ENCODE measurements at places on chromosomes 2 and 18.
A peak's percentile ranks its signal among the peaks of the same experiment; 100 is the strongest.

- DNase-seq: peak; percentile 25
Measured at GRCh38 chr18:79200546-79201268, 131.5 kb downstream of the ATP9B start.

DNA sequence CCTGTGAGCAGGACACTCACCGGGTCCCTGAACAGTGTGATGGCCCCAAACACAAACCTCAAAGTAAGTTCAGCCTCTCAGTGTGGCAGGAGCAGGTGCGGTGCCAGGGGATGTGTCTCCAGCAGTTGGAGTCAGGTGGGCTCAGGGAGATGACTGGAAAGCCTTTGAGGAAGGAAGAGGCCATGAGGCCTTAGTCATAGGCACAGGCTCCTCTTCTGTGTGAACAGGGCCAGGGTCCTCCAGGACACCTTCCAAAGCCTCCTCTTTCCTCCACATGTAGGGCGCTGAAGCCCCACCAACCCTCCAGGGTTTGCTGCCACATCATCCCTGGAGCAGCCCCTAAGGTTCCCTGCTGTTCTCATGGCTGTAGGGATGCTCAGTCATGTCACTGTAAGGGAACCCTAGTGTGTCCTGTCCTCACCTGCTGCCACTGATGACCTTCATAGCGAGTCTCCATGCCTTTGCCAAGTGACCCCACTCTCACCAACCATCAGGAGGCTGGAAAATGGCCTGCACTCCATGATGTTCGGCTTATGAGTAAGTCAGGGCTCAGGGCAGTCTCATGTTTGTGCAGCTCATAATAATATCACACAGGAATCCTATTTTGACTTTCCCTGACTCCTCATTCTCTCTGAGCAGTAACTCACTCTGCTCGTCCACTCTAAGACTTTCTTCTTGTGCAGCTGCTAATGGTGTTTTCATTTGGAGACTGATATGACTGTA is 1152.9 kb downstream of the RPIA start:
- no peak for DNase-seq

GRCh38 chr18:24009651-24010333 is 4.8 kb upstream of the TTC39C start:
- DNase-seq: no peak

DNA sequence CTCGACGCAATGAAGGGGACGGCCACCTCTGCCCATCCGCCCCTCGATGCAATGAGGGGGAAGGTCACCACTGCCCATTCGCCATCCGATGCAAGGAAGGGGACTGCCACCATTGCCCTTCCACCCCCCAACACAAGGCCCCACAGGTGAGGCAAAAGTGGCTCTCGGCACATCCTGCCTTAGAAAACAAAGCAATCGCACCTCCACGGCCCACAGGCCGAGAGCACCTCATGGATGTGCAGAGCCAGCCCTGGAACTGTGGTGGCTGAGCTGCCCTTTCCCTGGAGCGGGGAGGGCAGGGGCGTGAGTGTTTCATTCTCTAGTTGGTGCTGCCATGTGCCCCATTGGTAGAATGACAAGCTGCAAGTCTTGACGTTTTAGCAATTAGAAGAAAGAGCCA is 320.6 kb upstream of the SALL3 start:
- DNase-seq: no peak

DNA sequence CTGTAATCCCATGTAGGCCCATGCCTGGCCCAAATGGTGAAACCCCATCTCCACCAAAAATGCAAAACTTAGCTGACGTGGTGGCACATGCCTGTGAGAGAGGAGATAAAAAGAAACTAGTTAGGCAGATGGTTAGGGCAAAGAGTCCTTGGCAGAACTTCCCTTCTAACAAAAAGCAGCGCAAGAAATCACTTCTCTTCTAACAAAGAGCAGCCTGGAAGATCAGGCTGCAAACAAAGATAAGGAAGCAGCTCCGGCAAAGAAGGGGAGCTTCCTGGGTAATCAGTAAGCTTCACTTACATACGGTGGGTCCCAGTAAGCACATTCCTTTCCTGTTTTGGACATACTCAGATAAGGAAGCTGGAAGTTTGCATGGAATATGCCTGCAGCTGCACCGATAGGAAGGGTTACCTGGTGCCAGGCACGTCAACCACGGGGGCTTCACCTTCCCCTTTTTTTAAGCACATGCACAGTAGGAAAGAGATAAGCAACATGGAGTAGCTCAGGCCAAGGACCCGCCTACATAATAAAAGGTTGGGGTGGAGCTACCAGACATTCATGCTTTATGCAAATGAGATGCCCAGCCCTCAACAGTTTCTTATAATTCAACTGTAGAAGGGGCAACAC is 61.0 kb upstream of the SLC25A52 start:
- no peak for DNase-seq

GRCh38 chr2:170813611-170814532 is 2.8 kb upstream of the GAD1 start:
- DNase-seq: no peak

GRCh38 chr2:100066246-100066645 is 76.1 kb downstream of the AFF3 start:
- no peak for DNase-seq

DNA sequence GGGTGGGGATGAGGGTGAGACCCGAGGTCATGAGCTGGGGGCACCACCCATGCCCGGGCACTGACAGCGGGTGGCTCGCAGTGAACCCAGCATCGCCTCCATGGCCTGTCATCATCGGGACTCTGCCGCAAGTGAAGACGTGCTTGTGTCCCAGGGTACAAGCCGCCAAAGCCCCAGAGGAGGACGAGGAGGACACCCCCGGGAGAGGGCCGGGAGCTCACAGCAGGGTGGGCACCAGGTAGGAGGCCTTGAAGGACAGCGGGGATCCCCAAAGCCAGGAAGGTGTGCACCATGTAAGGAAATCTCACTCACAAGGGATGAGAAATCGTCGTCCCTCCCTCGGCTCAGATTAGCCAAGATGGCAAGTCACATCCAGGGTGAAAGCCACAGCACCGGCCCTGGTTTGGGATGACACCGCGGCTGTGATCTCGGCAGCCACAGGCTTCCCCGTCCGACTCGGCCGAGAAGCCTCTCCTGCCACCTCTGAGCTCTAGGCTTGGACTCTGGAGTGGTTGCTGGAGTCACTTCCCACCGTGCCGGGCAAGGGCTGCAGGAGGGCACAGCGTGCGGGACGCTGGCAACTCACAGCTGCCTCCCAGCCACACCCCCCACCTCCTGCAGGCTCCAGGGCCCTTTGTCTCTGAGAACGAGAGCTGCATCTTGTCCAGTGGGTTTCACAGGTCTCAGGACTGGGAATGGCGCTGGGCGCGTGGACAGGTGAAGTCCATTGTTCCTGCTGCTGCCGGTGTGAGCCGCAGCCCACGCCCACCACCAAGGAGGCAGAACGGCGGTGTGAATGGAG is 81.6 kb upstream of the CTDP1 start:
- no peak for DNase-seq

- DNase-seq: no peak
Measured at GRCh38 chr2:201628545-201628944, 14.8 kb downstream of the TMEM237 start.

GRCh38 chr2:219199470-219200211 is 6.9 kb upstream of the ZFAND2B start:
- no peak for DNase-seq

DNA sequence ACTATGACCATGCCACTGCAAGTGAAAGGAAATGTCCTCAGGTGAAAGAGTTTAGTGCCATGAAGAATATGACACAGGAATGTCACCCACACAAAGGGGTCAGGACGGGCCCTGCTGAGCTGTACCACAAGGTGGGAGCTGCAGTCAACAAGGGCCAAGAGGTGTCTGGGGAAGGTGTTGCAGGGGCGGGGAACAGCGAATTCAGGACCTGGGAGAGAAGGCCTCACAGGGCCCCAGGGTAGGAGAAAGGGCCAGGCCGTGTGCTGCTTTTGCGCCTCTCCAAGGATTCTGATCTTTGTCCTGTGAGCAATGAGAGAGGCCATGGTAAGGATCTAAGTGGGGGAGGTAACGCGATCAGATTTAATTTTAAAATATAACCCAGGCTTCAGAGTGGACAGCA is 23.6 kb downstream of the CYB5A start:
- no peak for DNase-seq

- no peak for DNase-seq
Measured at GRCh38 chr2:24818721-24819167, 25.5 kb downstream of the CENPO start.

DNA sequence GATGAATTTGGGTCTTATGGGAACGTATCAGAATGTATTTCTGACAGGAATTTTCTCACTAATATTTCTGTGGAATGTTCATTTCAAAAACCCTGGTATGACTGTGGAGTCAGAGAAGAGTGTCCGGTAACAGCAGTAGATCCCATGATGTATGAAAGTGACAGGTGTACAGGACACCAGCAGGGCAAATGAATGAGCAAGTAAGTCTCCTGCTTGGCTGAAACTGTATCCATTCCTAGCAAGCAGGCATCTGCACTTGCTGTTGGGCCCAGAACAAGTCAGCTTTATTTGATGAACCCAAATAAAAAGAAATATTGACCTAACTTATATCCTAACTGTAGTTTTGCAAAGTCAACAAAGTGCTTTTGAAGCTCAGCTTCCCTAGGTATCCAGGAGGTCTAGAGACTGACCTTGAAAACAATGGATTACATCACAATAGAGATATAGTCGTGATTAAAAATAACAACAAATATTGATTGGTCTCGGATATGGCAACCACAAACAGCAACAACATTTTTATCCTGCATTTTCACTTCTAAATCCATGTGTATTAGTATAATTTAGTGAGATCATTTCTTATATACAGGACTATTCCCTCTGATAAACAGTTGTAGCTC is 37.6 kb downstream of the NXPH2 start:
- no peak for DNase-seq

DNA sequence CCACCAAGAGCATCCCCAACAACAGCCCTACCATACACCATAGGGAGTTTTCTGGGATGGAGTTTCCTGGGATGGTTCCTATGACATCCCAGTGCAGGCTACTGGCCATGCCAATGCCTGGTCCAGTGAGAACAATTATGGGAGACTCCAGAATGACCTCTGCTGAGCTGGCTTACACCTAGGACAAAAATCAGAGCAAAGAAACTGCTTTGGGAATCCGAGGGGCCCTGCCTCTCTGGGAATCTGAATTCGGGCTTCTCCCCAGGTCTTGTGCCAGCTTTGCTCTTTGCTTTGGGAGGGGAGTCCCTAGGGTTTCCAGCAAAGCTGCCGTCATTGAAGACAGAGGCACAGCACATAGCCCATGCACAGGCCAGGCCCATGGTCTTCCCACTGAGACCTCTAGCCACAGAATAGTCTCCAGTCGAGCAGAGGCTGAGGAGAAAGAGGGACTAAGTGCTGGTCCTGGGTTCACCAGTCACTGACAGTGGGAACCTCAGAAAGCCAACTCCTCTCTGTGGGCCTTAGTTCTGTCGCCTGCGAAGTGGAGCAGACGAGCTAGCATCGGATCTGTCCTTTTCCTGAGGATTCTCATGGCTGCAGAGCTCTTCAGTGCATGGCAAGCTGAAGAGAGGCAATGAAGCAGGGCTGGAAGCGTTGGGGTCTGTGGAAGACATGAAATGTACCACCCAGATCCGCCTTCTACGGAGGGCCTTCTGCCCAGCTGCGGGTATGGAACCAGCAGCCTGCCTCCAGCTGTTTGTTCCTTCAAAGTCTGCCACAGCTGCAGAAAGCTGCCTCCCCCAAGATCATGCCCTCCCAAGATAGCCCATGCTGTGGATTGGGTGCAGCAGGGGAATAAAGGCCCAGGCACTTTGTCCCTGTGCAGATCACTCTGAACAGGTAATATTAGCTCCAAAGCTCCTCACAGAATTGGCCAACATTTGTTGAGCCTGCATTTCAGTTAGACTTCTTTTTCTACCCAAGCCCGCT is 11.2 kb upstream of the LBH start:
- DNase-seq: no peak

DNA sequence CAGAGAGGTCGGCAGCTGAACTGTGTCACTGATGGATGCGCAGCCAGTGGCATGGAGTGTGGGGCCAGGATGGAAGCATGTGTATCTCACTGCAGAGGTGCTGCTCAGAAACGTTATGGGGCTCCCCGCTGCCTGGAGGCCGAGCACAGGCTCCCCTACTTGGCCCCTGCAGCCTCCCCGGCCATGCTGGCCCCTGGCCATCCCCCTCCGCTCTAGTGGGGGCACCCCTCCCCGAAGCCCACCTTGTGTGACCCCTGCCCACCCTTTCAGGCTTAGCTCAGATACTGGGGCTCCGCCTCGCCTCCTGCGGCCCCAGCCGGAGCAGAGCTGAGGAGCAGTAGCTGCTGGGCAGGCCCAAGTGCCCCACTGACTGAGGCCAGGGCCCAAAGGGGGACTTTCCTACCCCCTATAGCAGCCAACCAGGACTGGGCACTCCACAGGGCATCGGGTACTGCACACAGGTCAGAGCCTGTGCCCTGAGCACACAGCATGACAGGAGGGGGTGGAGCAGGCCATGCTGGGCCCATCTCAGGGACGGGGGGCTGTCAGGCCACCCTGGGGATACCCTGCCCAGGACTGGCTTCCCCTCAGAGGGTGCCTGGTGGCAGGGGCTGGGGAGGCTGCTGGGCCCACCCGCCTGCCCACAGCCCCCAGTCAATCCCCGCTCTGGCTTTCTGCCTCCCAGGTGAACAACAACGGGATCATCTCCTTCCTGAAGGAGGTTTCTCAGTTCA is 31.3 kb downstream of the SNED1 start:
- no peak for DNase-seq

DNA sequence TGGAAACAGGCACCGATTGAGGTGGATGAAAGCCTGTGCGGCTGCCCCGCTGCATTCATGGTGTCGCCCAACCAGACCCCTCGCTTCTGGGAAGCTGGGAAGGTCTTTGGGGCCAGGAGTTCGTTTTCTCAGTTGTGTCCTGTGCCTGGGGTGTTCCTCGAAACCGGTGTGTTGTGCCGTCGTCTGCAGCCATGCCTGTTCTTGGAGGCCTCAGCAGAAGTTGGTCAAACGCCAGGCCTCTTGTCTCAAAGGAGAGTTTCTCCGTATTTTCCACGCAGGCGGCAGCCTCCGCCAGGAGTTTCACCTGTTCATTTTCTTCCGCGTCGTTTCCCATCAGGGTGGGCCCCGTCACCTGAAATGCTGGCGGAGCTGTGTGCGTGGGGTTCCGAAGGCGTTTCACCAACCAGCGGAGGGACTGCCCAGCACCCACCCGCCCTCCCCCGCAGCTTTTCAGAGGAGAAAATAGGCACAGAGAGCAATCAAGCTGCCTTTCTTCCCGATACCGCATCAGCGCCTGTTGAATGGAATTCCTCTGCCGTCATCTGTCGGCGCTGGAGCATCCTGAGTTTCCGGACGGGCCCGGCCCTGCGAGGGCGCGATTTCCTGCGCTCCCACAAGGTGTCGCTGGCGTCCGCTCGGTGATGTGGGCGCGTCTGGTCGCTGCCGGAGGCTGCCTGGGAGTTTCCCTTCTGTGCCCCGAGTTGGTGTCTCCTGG is 17.0 kb upstream of the NFATC1 start:
- DNase-seq: peak; percentile 69

DNA sequence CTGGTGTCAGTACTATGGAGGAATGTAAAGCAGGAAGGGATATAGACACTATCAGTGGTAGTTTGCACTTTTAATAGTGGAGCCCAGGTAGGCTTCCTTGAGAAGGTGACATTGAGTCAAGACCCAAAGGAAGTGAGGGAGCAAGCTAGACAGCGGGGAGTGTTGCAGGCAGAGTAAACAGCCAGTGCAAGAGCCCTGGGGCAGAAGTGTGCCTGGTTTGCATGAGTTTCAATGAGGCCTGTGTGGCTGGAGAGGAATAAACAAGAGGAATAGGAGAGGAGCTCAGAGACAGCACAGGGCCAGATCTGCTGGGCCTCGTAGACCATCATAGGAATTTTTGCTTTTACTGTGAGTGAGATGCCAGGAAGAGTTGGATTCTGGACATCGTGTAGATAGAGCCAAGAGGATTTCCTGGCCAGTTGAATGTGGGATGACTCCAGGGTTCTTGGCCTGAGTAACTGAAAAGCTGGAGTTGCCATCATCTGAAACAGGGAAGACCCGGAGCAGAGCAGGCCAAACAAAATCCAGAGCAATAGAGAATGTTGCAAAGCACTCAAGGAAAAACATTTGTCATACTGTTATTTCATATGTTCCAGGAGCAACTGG is 102.5 kb downstream of the SP3 start:
- DNase-seq: no peak
